ENCODE measurements at places on chromosomes 16 and 17.

- no peak for DNase-seq
These were observed 1.6 kb upstream of the MRC2 start for GRCh38 chr17:62625870-62626200.

DNA sequence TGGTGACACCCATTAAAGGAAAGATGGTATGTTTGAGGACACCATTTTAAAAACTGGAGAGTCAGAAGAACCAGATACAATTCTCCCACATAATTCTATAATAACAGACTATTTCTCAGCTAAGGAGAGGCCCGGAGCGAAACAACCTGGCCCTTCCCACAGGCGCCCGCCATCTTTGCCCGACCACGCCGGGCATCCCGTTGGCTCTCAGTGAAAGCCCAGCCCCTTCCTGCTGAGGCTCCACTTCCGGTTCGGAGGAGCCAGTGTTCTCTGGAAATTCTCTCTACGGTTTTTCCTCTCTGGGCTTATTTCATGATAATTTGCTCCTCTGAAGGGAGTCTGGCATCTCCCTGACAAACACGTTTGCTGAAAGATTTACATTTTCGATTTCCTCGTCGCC is 175.7 kb downstream of the AXIN2 start:
- DNase-seq = no peak

GRCh38 chr17:72152387-72152929 is 31.6 kb downstream of the SOX9 start:
- DNase-seq = no peak

GRCh38 chr16:11609474-11610120 is 22.9 kb upstream of the LITAF start:
- DNase-seq = no peak

- DNase-seq = no peak
These were observed 5.8 kb downstream of the NEUROD2 start for GRCh38 chr17:39601758-39602532.

Data from Right ventricle myocardium inferior (tissue), 1 donor.